ENCODE measurements at places on chromosomes 13 and 19. TPM values are rescaled to one million over a fixed set of nuclear protein-coding genes. Genes with fewer than 3 reads are reported as not detected.

PRX gene
- 13.4 TPM for polyA plus RNA-seq

RNF225 gene
- not detected for polyA plus RNA-seq

OR7A5 gene
- not detected for polyA plus RNA-seq

MATK gene
- 1.3 TPM for polyA plus RNA-seq

TEX26 gene
- polyA plus RNA-seq, result 3.0 TPM

KIRREL2 gene
- polyA plus RNA-seq, result 10.9 TPM

ZNF136 gene
- polyA plus RNA-seq, result 19.5 TPM

PCP2 gene
- polyA plus RNA-seq, result 2.8 TPM

SOHLH2 gene
- 3.4 TPM for polyA plus RNA-seq

NAPSA gene
- polyA plus RNA-seq, result 6.7 TPM

AZU1 gene
- polyA plus RNA-seq, result 0.97 TPM

ELSPBP1 gene
- polyA plus RNA-seq, result not detected

ARHGEF18 gene
- 33.6 TPM for polyA plus RNA-seq

AMER2 gene
- 0.32 TPM for polyA plus RNA-seq

LYPD5 gene
- 0.58 TPM for polyA plus RNA-seq

CALR3 gene
- not detected for polyA plus RNA-seq

GNA15 gene
- polyA plus RNA-seq, result 1.2 TPM

ADAMTSL5 gene
- polyA plus RNA-seq, result 1.0 TPM

ZNF583 gene
- 15.6 TPM for polyA plus RNA-seq

KCNJ14 gene
- polyA plus RNA-seq, result 1.2 TPM

SLC25A23 gene
- 85.1 TPM for polyA plus RNA-seq

Data from left renal pelvis (tissue), 4 donors.